ENCODE measurements at places on chromosomes 5 and 9. TPM values are rescaled to one million over a fixed set of nuclear protein-coding genes. Genes with fewer than 3 reads are reported as not detected.

The CCNI2 gene
- not detected for total RNA-seq

The ADAMTSL1 gene
- total RNA-seq, result 0.78 TPM

The TSSK1B gene
- total RNA-seq, result 3.8 TPM

The SLC36A3 gene
- total RNA-seq, result not detected

The OLFML2A gene
- total RNA-seq, result 4.9 TPM

The EIF4E1B gene
- total RNA-seq, result not detected

The RNF183 gene
- not detected for total RNA-seq

The SLC27A6 gene
- 26.5 TPM for total RNA-seq

The FIBCD1 gene
- 0.67 TPM for total RNA-seq

The TAF11L9 gene
- not detected for total RNA-seq

The ALDH1A1 gene
- total RNA-seq, result 0.33 TPM

The SAXO1 gene
- total RNA-seq, result not detected

The LCN1 gene
- total RNA-seq, result not detected

The FRMPD1 gene
- not detected for total RNA-seq

The INSL6 gene
- total RNA-seq, result not detected

The SPATA31D4 gene
- total RNA-seq, result not detected

The ZNF454 gene
- total RNA-seq, result 0.17 TPM

The AGXT2 gene
- not detected for total RNA-seq

The PROP1 gene
- not detected for total RNA-seq

The ANKRD18B gene
- 5.9 TPM for total RNA-seq

The ZSWIM6 gene
- total RNA-seq, result 9.3 TPM

The SPATA31E1 gene
- total RNA-seq, result not detected

The FAXDC2 gene
- total RNA-seq, result 2.5 TPM

The ZNF462 gene
- total RNA-seq, result 28.0 TPM

The CARD6 gene
- total RNA-seq, result 0.67 TPM

The CAMK2A gene
- total RNA-seq, result 0.37 TPM

The FRRS1L gene
- total RNA-seq, result under 0.01 TPM

The SOHLH1 gene
- not detected for total RNA-seq

The TMEM215 gene
- not detected for total RNA-seq

The AHRR gene
- 1.7 TPM for total RNA-seq

The CDH6 gene
- total RNA-seq, result not detected

The ALDOB gene
- not detected for total RNA-seq

The TAF11L5 gene
- not detected for total RNA-seq

The IL5 gene
- not detected for total RNA-seq

The TRIM36 gene
- total RNA-seq, result 6.1 TPM

The CDK9 gene
- 80.7 TPM for total RNA-seq

The REEP2 gene
- total RNA-seq, result 14.5 TPM

The IRX1 gene
- total RNA-seq, result 200 TPM

The ZBTB43 gene
- total RNA-seq, result 24.0 TPM

The NTNG2 gene
- 1.0 TPM for total RNA-seq

The PPP1R26 gene
- 12.3 TPM for total RNA-seq

The MYOZ3 gene
- not detected for total RNA-seq

The OR1J2 gene
- total RNA-seq, result not detected

The PROB1 gene
- total RNA-seq, result 0.67 TPM

The NR5A1 gene
- total RNA-seq, result not detected
